CMK (cell line): ENCODE measurements at places on chromosomes 16 and 17.
A peak's percentile ranks its signal among the peaks of the same experiment; 100 is the strongest.

DNA sequence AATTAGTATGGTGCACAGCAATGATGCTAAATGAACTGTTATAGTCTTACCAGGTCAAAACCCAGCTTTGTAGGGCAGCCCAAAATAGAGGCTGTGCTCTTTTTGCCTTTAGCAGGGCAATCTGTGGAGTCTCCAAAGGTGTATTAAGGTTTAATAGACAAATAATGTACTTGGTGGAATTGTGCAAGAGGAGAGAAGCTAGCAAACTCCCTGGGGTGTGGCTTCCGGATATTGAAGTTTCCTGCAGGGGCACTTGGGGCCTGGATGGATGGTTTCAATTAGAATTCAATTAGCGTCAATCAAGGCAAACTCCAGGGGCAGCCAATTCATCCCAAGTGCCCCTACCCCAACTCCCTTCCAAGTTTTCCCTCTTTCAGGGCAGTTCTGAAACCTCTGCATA is 285.8 kb downstream of the UTP18 start:
- DNase-seq: no peak

- DNase-seq: no peak
Observed at GRCh38 chr17:338442-339192, 14.0 kb downstream of the RPH3AL start.

- no peak for DNase-seq
Observed at GRCh38 chr17:40886090-40886489, 1.0 kb upstream of the KRT20 start.

- DNase-seq: no peak
Observed at GRCh38 chr17:63973930-63974593, 1.3 kb upstream of the SCN4A start.

DNA sequence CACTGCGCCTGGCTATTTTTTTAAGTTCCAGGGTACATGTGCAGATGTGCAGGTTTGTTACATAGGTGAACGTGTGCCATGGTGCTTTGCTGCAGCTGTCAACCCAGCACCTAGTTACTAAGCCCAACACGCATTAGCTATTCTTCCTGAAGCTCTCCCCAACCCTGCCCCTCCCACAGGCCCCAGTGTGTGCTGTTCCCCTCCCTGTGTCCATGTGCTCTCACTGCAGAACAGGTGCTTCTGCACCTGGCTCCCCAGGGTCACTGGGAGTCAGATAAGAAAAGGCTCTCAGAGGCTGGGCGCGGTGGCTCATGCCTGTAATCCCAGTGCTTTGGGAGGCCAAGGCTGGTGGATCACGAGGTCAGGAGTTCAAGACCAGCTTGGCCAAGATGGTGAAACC is 6.2 kb downstream of the HASPIN start:
- DNase-seq: no peak

DNA sequence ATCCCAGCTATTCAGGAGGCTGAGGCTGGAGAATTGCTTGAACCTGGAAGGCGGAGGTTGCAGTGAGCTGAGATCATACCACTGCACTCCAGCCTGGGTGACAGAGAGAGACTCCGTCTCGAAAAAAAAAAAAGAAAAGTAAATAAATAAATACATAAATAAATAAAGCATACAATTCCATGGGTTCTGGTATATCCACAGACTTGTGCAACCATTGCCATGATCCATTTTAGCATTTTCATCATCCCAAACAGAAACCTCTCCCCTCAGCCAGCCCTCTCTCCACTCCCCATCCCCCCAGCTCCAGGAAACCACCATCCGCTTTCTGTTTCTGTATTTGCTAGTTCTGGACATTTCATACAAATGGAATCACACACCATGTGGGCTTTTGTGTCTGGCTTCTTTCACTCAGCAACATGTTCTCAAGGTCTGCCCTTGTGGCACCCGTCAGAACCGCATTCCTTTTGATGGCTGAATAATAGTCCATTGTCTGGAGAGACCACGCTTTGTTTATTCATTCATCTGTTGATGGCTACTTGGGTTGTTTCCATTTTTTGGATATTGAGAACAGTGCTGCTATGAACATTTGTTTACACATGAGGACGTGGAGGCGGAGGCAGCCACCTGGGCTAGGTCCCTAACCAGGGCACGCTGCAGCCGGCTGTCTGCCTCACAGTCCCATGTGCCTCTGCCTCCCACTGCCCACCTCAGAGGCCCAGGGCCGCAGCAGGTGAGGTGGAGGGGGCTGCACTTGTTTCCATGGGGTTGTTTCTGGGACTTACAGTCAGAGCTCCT is 76.2 kb downstream of the NT5M start:
- no peak for DNase-seq

DNA sequence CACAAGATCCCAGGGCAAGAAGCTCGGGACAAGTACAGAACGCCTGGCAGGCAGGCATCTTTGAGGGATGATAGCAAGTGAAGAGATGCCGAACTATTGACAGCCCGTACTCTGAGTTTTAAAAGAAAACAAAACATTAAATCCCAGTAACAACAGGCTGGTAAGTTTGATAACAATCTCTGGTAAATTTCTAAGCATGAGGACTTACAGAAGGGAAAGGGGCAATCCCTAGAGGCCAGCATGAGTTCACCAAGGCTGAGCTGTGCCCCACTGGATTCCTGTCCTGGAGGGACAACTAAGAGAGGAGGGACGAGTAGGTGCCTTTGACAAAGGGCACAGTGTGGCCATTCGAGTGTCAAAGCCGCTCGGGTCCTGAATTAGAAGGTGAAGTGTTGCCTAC is 26.2 kb downstream of the CCDC182 start:
- no peak for DNase-seq

DNA sequence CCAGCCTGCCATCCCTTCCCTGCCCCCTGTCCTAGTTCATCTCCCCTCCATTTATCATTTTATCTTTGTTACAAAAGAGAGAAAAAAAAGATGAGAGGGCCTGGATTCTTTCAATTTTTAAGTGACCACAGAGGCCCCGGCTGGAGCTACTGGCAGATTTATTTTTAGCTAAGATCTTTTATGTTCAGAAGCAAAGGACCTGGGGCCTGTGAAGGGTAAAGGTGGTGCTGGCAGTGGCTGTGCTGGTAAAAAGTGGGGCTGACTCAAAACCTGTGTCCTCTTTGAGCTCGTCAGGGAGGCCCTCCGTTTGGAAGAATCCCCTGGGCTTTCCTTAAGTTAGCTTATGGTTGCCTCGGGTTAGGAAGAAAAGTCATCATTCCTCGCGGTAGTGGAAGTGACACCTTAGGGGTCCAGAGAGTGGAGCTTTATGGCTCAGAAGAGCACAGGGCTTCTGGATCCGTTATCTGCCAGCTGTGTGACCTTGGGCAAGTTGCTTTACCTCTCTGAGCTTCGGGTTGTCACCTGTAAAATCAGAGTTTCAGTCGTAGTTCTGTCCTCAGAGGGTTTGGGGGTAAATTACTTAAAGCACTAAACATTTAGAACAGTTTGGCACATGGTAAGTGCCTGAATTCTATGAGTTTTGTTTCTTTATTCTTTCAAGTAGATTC is 923.8 kb upstream of the EEF2KMT start:
- DNase-seq: no peak

GRCh38 chr17:68178831-68179230 is 69.0 kb upstream of the AMZ2 start:
- DNase-seq: no peak

GRCh38 chr16:50093607-50094539 is 28.1 kb downstream of the HEATR3 start:
- DNase-seq: no peak

GRCh38 chr17:17935321-17936271 is 36.6 kb downstream of the TOM1L2 start:
- no peak for DNase-seq

GRCh38 chr16:10539236-10539635 is 41.2 kb downstream of the EMP2 start:
- DNase-seq: no peak

DNA sequence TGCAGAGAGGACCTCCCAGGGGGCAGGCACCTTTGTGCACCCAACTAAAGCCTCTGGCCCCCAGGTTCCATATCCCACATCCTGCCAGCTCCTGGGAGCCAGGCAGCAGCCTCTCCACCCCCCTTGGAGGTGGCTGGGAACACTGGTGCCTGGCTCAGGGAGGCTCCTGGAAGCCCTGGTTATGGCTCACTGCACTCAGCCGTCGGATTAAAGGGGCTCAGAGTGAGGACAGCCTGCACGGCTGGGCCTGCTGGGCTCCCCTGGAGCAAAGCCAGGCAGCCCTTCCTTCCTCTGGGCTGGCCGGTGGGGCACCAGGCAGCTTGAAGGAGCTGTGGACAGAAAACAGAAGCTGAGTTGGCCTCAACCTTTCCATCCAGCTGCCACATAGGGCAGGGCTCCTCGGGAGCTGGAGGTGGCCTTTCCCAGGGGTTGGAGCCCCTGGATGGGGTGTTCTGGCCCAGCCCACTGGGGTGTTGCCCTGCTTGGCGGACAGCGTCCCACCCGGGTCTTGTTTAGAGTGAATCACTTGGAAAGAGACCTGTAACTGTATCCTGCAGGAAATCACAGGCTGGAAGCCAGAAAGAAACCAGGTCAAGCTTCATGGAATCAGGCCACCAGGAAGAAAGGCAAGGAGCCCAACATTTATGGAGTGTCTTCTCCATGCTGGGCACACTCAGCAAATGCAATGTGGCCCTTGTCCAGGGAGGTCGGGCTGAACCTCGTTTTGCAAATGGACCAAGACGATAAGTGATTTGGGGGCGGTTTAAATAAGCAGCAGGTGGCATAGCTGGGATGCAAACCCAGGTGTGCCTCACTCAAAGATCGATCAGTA is 253.3 kb downstream of the SOX9 start:
- no peak for DNase-seq

GRCh38 chr16:82658796-82659195 is 32.0 kb downstream of the CDH13 start:
- no peak for DNase-seq

DNA sequence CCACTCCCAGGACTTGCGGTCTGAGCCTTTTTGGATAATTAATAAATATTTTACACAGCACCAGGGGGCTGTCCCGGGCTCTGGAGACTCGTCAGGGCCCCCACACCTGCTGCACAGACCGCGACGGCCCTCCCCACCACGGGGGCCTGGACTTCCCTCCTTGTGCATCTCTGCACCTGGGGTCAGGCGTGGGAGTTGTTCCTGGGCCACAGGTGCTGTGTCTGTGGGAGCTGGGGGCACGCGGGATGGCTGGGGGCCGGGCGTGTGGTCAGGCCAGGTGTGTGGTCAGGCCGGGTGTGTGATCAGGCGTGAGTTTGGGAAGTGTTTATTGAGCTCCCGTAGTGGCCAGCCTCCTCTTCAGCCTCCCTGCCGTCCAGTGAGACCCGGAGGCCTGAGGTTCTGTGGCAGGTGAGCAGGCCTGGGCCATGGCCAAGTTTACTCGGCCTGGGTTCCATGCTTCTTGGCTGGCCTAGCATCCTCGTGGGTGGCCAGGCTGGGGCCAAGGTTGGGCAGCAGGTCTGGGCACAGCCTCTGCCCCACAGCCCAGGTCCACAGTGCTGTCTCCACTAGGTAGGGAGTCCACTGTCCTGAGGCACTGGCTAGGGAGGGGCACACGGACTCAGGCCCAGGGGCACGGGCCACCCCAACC is 1.9 kb upstream of the STUB1 start:
- DNase-seq: no peak

GRCh38 chr16:3058139-3059030 is 7.1 kb upstream of the IL32 start:
- peak; percentile 43 for DNase-seq
